CD8-positive, alpha-beta T cell (primary cell): ENCODE measurements at places on chromosomes 12 and 14.

- no peak for DNase-seq
Measured at GRCh38 chr14:31953210-31953609, 123.9 kb upstream of the ARHGAP5 start.

DNA sequence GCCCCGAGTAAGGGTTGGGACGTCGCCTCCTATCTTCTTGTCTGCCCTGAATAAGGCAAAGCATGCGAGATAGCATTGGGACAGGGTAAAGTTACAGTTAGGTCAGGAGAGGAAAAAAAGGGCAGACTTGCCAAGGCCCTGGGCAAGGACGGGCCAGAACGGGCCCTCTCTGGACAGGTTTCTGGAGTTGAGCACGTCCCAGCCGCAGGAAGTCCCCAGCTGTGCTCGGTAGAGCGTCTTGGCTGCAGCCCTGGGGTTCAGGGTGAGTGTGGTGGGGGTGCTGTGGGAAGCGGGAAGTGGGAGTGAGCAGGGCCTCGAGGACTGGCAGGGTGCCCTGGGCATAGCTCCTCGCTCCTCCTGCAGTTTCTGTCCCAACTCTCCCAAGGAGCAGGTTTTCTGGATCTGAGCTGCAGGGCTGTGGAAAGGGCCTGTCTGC lies 5.4 kb downstream of the RPS6KL1 start:
- DNase-seq: no peak

GRCh38 chr12:132517013-132517739 lies 27.2 kb downstream of the FBRSL1 start:
- no peak for DNase-seq

DNA sequence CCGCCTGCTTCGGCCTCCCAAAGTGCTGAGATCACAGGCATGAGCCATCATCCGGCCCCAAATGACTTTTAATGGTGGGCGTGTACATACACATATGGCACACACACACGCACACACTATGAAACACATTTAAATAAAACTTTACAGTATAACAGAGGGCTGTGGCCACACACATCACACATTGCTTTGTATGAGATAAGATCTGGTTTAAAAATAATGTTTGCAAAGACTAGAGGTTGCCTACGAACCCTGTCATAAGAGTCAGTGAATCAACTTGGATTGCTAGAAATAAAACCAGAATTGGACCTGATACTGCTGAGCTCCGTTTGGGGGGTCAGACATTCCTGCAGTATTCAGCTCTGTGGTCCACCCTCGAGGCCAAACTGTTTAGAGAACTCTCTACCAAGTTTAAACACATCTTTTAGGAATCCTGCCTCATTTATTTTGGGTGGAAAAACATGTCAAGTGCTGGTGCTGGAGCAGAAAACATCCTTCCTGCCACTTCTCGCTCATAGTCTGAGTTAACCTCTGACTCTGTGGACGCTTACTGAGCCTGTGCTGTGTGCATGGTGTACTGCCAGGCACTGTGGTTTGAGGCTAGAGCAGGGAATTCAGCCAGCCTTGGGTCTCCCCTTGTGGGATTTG lies 47.8 kb upstream of the EML1 start:
- DNase-seq: no peak

GRCh38 chr12:114774197-114774596 lies 90.2 kb upstream of the TBX3 start:
- no peak for DNase-seq

DNA sequence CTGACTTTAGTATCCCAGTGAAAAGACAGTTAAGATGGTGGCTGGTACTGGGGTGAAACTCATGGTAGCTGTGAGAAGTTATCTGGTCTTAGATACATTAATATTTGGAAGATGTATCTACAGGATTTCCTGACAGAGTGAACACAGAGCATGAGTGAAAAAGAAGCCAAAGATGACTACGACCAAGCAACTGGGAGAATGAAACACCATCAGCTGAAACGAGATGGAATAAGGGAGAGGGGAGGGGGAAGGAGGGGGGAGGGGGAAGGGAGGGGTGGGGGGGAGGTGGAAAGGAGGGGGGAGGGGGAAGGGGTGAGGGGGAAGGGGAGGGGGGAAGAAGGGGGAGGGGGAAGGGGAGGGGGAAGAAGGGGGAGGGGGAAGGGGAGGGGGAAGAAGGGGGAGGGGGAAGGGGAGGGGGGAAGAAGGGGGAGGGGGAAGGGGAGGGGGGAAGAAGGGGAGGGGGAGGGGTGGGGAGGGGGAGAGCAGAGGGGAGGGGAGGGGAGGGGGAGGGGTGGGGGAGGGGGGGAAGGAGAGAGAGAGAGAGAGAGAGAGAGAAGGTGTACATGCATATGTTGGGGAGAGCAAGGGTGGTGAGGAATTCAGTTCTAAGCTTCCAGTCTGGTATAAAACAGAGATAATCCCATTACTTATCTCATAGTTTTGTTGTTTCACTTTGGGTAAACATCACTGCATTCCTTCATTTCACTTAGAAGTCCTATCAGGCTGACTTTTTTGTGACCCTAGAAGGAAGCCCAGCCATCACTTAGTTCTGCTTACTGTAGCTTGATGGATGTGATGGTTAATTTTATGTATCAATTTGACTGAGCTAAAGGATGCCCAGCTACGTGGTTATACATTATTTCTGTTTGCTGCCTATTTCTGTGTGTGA lies 73.9 kb downstream of the SPPL3 start:
- no peak for DNase-seq
